ENCODE measurements at places on chromosomes 5 and 9.

- peak; percentile 49 for DNase-seq
These were observed 37.3 kb downstream of the FBXW2 start for GRCh38 chr9:120755810-120756434.

DNA sequence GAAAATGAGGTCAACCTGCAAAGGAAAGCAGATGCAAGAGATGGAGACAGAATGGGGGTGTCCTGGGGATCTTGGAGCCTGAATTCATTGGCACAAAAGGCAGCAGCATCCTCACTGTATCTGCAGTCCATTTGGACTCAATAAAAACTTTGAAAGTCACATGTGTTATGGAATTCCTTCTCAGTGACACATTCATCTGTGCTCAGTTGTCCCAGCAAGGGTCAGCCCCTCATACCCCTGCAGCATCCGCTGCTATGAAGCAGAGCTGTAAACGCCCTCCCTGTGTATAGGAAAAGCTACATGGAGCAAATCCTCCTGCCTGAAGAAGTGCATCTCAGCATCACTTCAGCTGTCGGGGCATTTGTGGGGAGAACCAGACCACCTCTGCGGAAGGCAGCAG is 14.5 kb upstream of the RARS1 start:
- DNase-seq: no peak

- DNase-seq: no peak
These were observed 69.0 kb upstream of the GGTA1 start for GRCh38 chr9:121568343-121569265.

- DNase-seq: no peak
These were observed 4.9 kb downstream of the AKNA start for GRCh38 chr9:114382699-114383520.

- no peak for DNase-seq
These were observed 38.0 kb downstream of the WDR41 start for GRCh38 chr5:77454123-77454522.

DNA sequence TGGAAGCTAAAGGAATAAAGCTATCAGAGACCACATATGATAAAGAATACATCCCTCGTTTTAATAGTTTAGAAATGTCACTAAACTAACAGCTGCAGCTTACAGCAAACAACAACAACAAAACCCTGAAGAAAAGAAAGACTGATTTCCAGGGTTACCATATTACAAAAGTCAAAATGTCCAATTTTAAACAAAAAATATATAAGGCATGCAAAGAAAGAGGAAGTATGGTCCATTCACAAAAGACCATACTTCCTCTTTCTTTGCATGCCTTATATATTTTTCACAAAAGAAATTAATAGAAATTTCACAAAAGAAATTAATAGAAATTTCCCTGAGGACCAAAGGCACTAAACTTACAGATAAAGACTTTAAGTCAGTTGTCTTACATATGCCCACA is 354.2 kb downstream of the ARL15 start:
- DNase-seq: no peak

- DNase-seq: no peak
These were observed 41.6 kb downstream of the PDZD2 start for GRCh38 chr5:31680528-31680927.

GRCh38 chr5:1089146-1089545 is 22.7 kb downstream of the SLC12A7 start:
- no peak for DNase-seq

- DNase-seq: no peak
These were observed 361.9 kb downstream of the CSNK1G3 start for GRCh38 chr5:123873846-123874245.

- no peak for DNase-seq
These were observed 170.3 kb downstream of the TMC1 start for GRCh38 chr9:72691671-72692070.

DNA sequence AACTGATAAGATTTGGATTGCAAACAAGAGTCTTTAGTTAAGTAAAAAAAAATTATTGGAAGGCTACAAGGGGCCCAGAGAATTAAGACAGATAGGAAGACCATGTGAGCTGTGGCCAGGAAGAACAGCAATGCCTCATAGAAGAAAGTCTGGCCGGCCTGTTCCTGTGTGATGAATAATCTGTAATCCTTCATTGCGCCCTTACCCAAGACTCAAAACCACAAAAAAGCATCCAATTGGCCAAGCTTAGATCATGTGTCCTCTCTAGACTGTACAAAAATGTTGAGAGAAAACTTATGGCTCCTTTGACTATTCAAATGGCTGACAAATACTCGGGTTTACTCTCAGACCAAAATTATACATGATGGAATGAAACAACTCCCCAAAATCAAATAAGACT is 1383.5 kb downstream of the PTPRD start:
- DNase-seq: no peak

GRCh38 chr5:89418407-89419085 is 535.6 kb upstream of the MEF2C start:
- no peak for DNase-seq

GRCh38 chr5:916441-917293 is 24.0 kb downstream of the TRIP13 start:
- no peak for DNase-seq

DNA sequence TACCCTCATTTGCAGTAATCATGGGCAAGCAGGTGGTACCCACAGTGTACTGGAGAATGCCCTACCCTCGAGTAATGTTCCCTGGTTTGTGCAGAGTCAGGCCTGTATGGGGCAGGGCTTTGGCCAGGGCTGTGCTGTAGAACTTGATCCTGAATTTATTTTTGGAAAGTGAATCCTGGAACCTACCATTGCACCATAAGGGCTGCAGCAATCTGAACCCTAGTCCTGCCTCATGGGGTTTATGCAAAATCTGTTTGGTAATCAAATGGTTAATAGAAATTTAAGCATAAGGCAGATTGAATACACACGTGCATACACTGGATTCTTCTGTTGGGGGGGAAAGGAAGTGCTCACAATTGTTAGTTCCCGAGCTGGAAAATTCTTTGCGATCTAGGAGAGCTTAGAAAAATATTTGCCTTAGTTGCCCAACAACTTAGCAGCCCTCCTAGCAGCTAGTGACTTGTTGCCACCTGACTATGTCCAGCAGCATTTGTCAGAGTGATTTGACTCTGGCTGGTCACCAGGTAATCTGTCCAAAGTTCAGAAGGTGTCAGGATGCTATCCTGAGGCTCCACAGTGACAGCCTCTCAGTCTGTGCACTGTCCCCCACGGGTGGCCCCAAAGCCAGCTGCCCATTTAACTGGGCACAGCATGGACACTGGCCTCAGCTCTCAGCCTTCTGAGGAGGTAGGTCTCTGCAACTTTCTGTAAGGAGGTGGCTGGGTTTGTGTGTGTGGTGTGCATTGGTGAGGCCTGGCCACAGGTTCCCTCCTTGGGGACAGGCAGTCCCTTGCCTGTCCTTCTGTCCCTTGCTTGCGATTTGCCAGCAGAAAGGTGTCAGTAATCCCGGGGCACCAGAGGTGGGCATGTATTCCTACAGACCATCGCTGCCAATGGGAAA is 8.3 kb downstream of the MVB12B start:
- DNase-seq: no peak

GRCh38 chr5:75659791-75660450 is 48.7 kb downstream of the ANKDD1B start:
- no peak for DNase-seq

DNA sequence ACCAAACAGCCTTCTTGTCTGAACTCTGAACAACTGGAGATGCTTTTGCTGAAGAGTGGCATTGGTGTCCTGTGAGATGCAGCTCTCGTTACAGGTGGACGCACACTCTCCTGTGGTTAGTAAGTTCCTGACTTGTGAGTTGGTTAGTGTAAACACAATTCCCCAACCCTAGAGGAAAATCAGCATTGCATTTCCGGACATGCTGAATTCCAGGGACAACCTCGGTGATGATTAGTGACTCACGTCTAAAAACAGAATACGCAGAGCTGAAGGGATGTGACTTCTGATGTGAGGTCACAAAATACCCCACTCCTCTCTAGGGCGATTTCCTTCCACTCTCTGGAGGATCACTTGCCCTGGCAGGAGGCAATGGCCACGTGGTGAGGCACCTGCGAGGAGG is 5.0 kb downstream of the OR2V2 start:
- DNase-seq: no peak

DNA sequence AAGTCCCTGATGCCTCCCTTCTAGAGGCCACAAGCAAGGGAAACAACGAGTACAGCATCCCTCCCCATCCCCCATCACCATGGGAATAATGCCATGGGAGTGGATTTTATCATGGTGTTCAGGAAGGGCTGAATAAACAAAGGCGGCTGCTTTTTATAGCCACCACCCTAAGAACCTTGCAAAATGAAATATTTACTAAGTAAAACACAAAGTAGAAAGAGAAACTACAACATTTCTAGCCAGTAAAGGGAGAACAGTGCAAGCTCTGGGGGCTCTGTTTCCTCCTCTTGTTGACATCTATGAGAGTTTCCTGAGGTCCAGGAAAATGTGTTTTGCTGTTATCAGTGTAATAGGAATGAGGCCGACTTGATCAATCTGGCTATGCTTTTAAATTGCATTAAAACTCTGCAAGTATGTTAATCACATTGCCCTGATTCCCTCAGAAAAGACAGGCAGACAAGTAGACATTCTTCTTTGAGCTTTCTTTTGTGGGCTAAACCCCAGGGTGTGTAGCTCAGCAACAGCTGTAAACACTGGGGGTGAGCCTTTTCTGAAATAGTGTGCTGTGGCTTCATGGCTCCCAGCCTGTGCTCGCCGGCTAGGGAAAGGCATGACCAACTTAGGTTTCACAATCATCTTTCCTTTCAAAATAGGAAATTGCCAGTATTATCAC is 31.1 kb downstream of the SV2C start:
- DNase-seq: no peak

- no peak for DNase-seq
These were observed 208.4 kb downstream of the CD180 start for GRCh38 chr5:66987949-66988838.

DNA sequence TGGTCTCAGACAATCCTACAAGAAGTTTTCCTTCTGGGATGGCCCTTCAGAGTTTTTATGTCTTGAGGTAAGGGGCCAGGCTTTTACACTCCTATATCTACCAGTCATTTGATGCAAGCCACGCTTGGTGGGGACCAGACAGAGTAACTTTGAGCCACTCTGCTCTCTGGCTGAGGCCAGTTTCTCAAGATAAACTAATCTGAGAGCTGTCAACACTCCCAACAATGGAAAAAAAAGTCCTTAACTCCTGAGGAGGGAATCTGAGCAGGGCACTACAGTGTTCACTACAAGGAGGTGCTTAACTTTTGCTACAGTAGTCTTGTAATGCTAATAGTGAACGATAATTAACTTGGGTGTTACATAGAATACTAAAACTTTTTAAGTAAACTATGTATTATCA is 62.7 kb downstream of the MRPS30 start:
- no peak for DNase-seq

GRCh38 chr9:98811051-98811650 is 3.7 kb downstream of the GALNT12 start:
- DNase-seq: no peak

DNA sequence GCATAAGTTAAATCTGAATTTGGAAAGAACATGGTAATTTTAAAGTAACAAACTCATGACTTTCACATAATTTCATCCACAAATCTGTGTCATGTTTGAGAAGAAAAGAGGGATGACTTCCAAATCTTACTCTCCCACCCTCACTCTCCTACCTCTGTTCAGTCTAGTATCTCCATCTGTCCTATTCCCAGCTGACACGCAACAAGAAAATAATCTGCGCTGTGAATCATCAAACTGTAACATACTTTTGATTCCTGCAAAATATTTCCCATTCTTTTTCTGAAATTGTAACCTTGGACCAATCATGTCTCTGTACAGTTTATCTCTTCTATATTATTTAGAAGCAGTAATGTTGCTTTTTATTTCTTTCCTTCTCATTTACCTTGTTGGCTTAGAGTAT is 91.4 kb downstream of the SLC12A2 start:
- DNase-seq: no peak

GRCh38 chr9:19199012-19199411 is 31.5 kb upstream of the DENND4C start:
- no peak for DNase-seq

- no peak for DNase-seq
These were observed 77.3 kb downstream of the UBE2QL1 start for GRCh38 chr5:6525910-6526309.

GRCh38 chr5:177496070-177496726 is 1.2 kb downstream of the PDLIM7 start:
- DNase-seq: no peak

DNA sequence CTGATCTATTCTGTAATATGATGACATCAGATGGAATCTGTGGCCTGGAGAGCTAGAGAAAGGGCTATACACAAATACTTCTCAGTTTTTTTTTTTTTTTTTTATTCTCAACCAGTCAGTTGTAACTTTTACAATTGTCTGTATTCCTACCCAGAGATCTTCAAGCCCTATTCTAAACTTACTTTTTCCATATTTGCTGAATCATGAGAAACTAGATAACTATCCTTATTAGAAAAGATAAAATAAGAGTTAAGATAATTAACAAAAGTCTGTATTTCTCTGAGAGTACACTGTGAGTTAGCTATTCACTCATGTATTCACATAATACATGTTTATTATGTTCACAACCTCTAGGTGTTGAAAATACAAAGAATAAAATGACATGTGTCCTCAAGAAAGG is 1575.9 kb downstream of the EFNA5 start:
- no peak for DNase-seq

GRCh38 chr5:67005737-67006499 is 190.7 kb downstream of the CD180 start:
- DNase-seq: no peak

DNA sequence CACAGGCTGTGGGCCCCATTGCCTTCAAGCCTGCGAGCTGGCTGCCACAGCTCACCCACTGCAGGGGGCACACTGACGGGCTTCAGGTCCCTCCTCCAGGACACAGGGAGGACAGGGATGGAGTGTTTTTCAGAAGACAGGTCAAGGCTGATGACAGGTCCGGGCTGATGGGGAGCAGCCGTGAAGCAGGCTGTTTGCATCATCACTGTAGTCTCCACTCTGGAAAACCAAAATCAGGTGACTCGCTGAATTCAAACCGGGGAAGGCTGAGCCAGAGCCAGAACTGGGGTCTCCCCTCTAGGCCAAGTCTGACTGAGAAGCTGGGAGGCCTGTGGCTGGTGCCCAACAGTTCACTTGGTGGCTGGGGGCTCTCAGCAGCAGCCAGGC is 48.5 kb downstream of the OLFM1 start:
- no peak for DNase-seq

- DNase-seq: no peak
These were observed 2.0 kb upstream of the KIAA1958 start for GRCh38 chr9:112484607-112485006.

- no peak for DNase-seq
These were observed 217.9 kb upstream of the KLF4 start for GRCh38 chr9:107707428-107707837.

- DNase-seq: no peak
These were observed 212.5 kb downstream of the RAB3C start for GRCh38 chr5:58795327-58795726.

GRCh38 chr9:14888875-14889274 is 21.4 kb downstream of the FREM1 start:
- no peak for DNase-seq

DNA sequence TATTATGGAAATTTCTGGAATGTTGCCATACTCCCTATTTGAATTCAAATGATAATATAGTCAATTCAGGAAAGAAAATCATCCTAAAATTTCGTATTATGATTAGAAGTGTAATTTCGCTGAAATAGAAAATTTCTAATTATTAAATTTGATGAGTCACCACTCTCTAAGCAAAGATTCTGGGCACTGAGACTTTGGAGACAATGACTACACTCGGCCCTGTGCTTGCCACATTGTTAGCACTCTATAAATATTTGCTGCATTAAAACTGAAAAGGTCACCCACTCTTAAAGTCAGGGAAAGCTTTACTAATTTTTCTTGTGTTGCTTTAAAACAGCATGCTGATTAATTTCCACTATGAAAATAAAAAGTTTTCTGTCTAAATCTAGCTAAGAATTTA is 240.3 kb downstream of the TLE4 start:
- no peak for DNase-seq

- DNase-seq: no peak
These were observed 16.9 kb upstream of the PLCXD3 start for GRCh38 chr5:41527201-41527779.

All from stimulated activated CD8-positive, alpha-beta memory T cell treated with anti-CD3 and anti-CD28 coated beads, Interleukin-4, amount 100 ng/mL, for 1 hour (primary cell).